ENCODE measurements at places on chromosomes 3 and 15. TPM values are rescaled to one million over a fixed set of nuclear protein-coding genes. Genes with fewer than 3 reads are reported as not detected.

Gene HRG
- total RNA-seq, result not detected

Gene WDR93
- 0.09 TPM for total RNA-seq

Gene HDDC3
- 18.7 TPM for total RNA-seq

DNA sequence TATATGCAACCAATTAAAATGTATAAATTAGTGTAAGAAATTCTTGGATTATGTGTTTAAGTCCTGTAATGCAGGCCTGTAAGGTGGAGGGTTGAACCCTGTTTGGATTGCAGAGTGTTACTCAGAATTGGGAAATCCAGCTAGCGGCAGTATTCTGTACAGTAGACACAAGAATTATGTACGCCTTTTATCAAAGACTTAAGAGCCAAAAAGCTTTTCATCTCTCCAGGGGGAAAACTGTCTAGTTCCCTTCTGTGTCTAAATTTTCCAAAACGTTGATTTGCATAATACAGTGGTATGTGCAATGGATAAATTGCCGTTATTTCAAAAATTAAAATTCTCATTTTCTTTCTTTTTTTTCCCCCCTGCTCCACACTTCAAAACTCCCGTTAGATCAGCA lies 65.4 kb upstream of the ACAD9 start:
- DNase-seq, result no peak

DNA sequence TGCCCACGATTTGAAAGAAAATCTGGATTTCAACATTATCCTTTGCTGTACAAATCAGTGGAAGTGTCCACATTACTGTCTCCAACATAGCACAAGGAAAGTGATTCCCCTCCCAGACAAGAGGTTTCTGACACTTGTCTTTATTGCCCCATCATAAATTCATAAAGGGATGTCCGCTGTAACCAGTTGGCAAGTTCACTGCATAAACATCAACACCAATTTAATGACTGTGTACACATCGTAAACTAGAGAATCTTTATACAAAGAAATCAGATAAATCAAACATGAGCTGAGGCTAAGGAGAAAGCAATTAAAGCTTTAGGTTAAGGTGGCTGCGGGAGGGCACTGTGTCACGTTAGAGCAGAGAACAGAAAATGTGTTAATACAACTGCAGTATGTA lies 129.8 kb downstream of the MEIS2 start:
- DNase-seq, result no peak

DNA sequence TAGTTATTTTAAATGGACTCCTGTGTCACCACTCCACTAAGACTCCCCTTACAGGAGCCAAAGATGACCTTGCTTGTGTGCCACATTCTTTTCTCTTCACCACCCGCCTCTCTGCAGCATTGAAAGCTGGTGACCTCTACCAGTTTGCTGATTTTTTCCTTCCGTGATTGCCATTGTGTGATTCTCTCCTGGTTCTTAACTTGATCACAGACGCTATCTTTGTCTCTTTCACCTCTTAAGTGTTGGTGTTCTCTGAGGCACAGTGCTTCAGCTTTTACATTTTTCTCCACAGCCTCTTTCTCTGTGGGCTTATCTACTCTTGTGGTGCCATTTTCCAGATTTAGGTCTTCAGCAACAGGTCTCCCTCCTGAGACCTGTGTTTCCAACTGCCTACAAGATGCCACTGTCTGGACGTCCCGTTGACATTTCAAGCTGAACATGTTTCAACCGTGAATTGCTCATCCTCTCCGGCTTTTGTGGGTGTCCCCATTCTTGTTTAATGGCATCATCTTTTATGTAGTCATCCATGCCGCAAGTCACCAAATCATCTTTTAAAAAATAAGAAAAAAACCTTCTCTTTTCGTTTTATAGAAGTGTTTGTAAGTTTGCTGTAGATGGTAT lies 26.5 kb downstream of the IQGAP1 start:
- no peak for DNase-seq

DNA sequence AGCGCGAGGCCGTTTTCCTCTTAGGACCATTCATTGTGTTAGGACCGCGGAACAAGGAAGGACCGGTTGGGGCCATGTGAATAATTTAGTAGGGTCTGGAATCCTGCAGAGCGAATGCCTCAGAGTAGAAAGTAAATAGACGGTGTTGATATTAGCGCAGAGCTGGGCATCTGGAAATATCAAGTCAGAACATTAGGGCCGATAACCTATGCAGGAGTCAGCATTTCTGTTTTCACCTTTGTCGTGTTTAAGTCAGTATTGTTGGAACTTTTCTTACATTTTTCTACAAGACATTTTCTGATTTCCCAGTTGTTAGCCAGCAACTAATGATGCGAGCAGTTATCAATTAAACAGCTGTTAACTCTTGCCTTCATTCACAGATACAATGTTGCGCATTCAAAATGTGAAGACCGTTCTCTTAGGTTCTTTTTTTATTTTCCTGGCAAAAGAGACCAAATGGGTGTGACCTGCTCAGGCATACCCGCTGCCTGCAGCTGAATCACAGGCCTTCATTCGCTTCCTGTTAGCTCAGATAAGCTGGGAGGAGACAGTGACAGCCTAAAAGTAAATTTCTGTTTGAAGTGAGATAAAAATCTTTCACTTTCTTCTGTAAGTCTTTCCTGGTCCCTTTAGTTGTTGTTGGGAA lies 966 bp upstream of the PKM start:
- peak; percentile 25 for DNase-seq

- DNase-seq, result no peak
Measured at GRCh38 chr15:85007137-85007536, 25.5 kb downstream of the PDE8A start.

- DNase-seq, result no peak
Measured at GRCh38 chr3:197168063-197168462, 130.3 kb downstream of the DLG1 start.
